H1 (cell line): ENCODE measurements at places on chromosomes 2 and 18. TPM values are rescaled to one million over a fixed set of nuclear protein-coding genes. Genes with fewer than 3 reads are reported as not detected.

The C1GALT1C1L gene
- total RNA-seq = not detected in 2 replicates

The SIX3 gene
- total RNA-seq = 0.19 and 0.21 TPM in 2 replicates

DNA sequence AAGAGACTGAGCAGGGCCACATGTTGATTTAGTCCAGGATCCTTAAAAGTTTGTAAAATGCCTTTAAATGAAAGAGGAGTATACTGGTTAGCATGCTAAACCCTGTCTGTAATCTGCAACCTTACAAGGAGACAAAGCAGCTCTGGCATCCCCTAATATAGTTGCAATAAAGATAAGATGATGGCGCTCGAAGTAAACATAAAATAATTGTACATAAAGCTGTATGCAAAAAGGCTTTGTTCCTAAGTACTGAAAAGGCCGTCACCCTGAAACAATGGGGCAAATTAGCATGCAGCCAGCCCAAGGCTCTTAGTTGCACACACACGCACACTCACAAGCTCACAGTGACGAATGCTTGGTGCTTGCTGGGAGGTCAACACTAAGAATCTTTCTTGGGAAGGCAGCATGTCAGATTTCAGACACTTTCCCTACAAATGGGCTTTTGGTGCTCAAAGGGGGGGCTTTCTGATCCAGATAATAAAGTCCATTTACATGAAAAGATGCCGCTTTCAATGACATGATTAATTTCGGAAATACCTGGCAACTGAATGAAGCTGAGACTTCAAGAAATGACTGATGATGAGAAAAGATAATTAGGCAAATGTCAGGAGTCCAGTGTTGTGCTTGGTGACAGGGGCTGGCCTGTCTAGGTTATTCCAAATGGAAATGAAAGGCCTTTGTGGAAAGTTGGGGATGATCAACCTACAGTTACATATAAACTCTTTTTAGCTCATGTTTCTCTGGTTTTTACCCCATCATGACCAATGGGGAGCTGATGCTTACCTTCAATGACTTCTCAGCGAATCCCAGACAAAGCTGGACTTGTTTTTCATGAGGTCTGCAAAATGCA is 370.3 kb downstream of the MEIS1 start:
- H3K4me3 ChIP-seq = no peak overlapping the region
- H3K36me3 ChIP-seq = no peaks in the 10 kb centered on the region
- no peak overlapping the region for H3K27ac ChIP-seq
- no peaks in the 10 kb centered on the region for H3K27me3 ChIP-seq
- DNase-seq = no peak

DNA sequence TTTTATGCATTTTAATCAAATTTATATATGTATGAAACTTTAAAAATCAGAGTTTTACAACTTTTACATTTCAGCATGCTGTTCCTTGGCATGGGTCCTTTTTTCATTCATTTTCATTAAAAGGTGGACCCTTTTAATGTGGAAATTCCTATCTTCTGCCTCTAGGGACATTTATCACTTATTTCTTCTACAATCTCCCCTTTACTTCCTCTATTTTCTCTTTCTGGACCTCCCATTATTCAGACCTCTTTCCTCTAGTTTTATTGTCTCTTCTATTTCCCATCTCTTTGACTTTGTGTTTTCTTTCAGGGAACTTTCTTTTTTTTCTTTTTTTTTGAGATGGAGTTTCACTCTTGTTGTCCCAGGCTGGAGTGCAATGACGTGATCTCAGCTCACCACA is 5.7 kb downstream of the PROC start:
- H3K36me3 ChIP-seq = no peaks in the 10 kb centered on the region
- peaks cover 2% of the 10 kb centered on the region for H3K4me1 ChIP-seq
- no peak for DNase-seq
- peak overlapping the region; percentile 85 for H3K4me3 ChIP-seq
- H3K27me3 ChIP-seq = peaks cover 27% of the 10 kb centered on the region
- H3K27ac ChIP-seq = no peak overlapping the region

- H3K36me3 ChIP-seq = no peaks in the 10 kb centered on the region
- no peaks in the 10 kb centered on the region for H3K27me3 ChIP-seq
- peaks cover 4% of the 10 kb centered on the region; the same call in 1 of the 2 replicates for H3K4me1 ChIP-seq
These were observed 167.8 kb downstream of the HNMT start for GRCh38 chr2:138132108-138132507.

DNA sequence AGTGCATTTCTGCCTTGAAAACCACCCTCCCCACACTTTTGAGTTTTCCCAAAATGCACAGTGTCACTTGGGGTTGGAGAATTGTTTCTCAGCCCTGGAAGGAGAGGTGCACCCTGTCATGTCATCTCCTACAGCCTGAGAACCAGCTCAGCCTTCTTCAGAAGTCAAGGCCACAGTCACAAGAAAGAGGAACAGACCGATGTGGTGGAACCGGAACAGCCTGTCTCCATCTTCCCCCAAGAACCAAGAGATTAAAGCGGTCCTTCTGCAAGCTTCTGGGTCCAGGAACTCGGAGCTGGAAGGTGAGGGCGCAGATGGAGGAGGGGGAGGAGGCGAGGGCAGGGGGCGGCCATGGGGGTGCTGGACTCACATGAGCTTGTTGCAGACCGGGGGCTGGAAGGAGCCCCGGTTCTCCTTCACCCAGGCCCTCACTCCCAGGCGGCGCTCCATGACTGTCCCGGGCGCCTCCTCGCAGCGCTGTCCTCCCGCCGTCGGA is 248 bp downstream of the HAAO start:
- H3K27ac ChIP-seq = no peak overlapping the region
- H3K27me3 ChIP-seq = peaks cover 16% of the 10 kb centered on the region
- H3K4me3 ChIP-seq = peak overlapping the region; percentile 61
- peaks cover 10% of the 10 kb centered on the region; the same call in 1 of the 2 replicates for H3K4me1 ChIP-seq
- H3K36me3 ChIP-seq = no peaks in the 10 kb centered on the region
- DNase-seq = no peak

DNA sequence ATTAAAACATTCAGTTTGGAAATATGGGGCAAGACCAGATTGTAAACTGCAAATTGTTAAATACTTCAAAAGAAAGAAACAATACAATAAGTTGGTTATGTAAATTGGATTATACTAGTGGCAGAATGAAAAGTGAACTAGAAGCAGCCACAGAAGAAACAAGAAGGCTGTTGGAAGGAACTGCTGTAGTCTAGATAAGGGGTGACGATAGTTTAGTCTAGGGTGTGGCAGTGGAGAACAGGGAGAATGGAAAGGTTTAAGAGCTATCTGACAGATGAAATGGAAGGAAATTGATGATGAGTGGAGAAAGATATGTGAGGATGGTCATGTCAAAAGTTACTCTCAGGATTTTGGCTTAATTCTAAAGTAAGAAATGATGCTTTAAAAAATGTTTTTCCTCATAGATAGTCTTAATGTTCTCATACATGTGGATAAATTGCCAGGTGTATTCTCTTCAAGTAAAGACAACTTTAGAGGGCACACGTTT is 179.7 kb downstream of the GPD2 start:
- no peaks in the 10 kb centered on the region for H3K27me3 ChIP-seq
- H3K4me1 ChIP-seq = no peaks in the 10 kb centered on the region; the same call in 1 of the 2 replicates
- DNase-seq = no peak
- H3K36me3 ChIP-seq = no peaks in the 10 kb centered on the region
- H3K27ac ChIP-seq = no peak overlapping the region

DNA sequence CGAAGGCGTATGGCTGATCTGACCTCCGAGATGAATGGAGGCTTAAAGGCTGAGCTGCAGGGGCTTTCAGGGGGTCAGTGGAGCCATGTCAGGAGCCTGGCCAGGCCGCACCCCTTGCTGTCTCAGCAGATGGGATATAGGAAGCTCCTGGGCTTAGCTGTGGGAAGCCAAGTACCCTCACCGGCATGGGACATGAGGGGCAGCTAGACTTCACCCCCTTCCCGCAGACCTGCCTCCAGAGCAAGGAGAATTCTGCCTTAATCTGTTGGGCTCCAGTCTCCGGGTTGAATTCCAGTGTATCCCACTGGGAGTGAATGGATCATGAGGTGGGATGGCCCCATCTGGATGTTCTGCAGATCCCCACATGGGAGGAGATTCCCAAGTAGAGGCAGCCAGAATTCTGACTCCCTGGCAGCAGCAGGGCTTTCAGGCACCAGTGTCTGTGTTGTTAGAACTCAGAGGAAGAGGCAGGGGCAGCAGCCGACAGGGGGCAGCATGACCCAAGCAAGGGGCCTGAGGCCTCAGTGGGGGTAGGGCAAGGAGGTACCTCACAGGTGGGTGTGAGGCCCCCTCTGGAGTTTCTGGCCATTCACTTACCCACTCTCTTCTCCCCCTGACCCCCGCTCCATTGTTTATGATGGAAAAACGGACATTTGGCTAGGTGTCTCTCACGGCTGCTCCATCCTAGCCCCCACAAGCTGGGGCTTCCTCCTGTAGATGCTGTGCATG is 19.1 kb downstream of the CAPG start:
- peak; percentile 97 for DNase-seq
- H3K4me1 ChIP-seq = peaks cover 3% of the 10 kb centered on the region
- no peak overlapping the region for H3K27ac ChIP-seq

GRCh38 chr2:130358420-130359350 is 2.8 kb downstream of the PTPN18 start:
- H3K27ac ChIP-seq = no peak overlapping the region
- no peak for DNase-seq
- no peak overlapping the region for H3K4me3 ChIP-seq
- no peaks in the 10 kb centered on the region for H3K36me3 ChIP-seq
